Activated CD4-positive, alpha-beta T cell treated with anti-CD3 and anti-CD28 coated beads, Interleukin-2, amount 50 U/mL, for 48 hours (primary cell): ENCODE measurements at places on chromosomes 7 and 10.

DNA sequence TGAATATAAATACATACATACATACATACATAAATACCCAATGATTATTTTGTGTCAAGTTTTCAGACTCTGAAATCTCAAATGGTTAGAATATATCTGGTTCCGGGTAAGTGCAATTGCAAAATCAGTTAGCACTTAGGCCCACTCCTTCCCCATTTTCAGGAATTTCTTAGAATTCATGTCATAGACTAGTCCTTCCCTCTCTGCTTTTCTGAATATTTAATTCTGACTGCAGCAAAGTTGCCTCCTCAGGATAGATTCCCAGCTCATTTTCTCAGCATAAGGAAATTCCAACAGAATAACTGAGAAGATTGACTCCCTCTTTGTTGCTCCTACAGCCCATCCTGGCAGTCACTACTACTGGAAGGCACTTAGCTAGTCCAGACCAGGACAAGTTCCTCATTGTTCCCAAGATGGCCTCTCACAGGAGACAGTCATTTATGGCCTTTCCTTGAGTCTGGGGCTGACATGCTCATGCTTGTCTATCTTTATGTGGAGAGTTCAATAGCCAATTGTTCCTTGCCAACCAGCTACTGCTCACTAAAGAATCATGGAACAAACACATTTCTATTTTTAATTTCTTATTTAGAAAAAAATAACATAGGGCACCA lies 142.9 kb upstream of the ITGB1 start:
- DNase-seq = no peak

DNA sequence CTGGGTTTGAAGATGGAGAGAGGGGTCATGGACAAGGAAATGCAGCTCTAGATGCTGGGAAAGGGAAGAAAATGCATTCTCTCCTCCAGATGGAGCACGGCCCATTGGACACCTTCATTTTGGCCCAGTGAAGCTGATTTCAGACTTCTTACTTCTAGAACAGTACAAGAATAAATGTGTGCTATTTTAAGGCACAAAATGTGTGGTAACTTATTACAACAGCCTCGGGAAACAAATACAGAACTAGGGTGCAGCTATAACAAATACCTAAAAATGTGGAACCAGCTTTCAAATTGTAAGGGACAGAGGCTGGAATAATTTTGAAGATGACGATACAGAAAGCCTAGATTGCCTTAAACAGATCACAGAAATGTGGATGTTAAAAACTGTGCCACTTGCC lies 54.1 kb downstream of the CYTH3 start:
- no peak for DNase-seq

GRCh38 chr10:43073191-43073590 lies 3.7 kb upstream of the RET start:
- DNase-seq = no peak

- no peak for DNase-seq
Measured at GRCh38 chr7:50659329-50659965, 94.2 kb upstream of the DDC start.

DNA sequence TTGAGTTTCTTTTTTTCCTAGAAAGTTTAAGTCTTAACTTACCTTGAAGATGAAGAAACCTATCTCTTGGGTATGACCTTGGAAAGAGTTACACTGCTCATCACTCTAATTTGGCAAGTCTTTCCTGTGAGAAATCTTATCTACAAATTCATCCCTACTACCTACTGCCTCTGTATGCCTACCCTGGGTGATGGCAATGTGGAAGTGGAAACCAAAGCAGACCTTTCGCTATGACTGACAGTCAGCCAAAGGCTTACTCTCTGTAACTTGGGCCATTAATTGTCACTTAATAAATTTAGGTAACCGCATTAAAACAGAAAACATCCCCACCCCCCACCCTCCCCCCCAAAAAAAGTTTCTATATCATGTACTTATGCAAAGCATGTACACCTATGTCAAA lies 103.9 kb downstream of the CNOT4 start:
- DNase-seq = no peak

- no peak for DNase-seq
Measured at GRCh38 chr7:15737601-15738000, 51.1 kb upstream of the MEOX2 start.

DNA sequence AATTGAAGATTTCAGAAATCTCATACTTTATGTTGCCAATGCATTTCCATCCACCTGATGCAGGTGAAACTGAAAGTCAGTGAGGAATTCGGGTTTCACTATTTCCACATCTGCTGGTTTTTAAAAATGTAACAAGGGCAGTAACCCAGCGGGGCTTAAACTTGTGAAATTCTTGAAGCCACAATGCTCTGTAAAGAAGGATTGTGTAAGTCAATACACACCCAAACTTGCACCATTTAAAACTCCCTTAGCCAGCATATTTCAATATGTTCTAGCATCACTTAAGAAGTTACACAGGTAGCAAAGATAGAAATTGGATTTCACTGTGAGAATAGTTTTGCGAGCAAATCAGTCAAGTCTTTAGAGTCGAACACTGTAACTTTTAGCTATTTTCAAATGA lies 386.1 kb downstream of the PLXDC2 start:
- DNase-seq = no peak

DNA sequence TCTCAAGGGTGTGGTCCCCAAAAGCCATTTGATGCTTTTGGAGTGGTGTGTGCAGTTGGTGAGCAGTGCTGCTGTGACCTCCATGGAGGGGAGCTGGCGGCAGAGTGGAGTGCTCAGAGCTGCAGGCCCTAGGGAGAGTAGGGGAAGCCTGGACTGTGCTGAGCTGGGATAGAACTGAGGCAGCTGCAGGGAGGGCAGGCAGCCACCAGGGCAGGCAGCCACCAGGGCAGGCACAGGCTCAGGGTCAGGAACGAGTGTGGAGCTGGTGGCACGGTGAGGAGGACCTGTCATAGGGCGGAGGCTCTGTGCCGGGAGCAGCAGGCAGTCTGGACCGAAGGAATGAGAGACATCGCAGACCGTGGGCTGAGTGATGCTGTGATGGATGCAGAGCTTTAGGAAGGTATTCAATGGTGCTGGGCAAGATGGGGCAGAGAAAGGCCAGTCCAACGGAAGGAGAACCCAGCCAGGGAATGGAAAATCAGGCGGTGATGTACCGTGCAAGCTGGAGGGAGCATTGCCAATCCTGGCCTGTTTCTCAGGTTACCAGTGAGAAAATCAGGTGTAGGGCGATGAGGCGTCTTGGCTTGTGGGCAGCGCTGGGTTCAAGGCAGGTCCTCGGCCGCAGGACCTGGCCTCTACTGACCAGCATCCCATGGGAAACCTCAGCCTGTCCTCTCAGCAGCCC lies 152.6 kb downstream of the CAMK1D start:
- no peak for DNase-seq

GRCh38 chr7:40306596-40306995 lies 171.8 kb downstream of the SUGCT start:
- DNase-seq = no peak

GRCh38 chr7:99029466-99030435 lies 114.2 kb downstream of the SMURF1 start:
- DNase-seq = no peak

- DNase-seq = no peak
Measured at GRCh38 chr10:16653224-16653623, 131.5 kb upstream of the C1QL3 start.

- no peak for DNase-seq
Measured at GRCh38 chr7:44235582-44236332, 35.0 kb downstream of the YKT6 start.

GRCh38 chr7:150361807-150362621 lies 6.6 kb upstream of the REPIN1 start:
- no peak for DNase-seq

DNA sequence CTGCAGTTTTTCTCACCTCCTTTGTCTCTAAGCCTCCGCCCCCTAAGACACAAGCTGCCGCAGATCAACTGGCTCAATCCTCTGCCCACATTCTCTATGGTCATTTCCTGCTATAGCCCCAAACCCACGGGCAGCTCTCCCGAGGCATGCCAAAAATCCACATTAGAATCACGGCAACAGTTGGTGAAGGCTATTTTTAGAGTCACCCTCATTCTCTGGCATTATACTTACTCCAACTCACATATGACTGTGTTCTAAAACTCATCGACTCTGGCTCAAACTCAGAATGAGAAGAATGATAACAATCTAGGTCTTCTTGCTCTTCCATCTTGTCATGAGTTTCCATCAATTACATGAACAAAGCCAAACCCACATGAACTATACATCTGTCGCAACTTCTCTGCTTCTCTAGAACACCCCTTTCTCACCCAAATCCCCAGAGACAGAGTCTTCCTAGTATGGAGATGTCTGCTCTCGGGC lies 10.9 kb upstream of the KIAA1549 start:
- DNase-seq = no peak

DNA sequence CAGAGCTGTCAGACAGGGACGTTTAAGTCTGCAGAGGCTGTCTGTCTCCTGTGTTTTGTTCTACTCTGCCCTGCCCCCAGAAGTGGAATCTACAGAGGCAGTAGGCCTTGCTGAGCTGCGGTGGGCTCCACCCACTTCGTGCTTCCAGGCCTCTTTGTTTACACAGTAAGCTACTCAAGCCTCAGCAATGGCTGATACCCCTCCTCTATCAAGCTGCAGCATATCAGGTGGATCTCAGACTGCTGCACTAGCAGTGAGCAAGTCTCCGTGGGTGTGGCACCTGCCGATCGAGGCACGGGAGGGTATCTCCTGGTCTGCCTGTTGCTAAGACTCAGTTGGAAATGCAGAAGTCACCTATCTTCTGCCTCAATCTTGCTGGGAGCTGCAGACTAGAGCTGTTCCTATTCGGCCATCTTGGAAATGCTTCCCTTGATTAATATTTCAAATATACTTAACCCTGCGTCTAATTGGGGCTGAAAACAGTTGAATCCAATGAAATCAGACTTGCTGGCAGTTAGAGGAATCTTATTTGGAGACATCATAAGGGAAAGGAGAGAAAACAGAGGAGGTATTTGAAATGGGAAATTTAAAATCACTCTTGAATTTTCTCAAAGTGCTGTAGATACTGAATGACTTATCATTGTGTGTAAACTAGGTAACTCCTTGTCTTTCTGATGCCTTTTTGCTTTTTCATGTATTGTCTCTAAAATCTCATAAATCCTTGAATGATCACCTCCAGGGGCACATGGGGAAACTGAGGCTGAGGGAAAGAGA lies 13.8 kb upstream of the CYP3A5 start:
- no peak for DNase-seq

GRCh38 chr10:117830205-117830604 lies 216.5 kb downstream of the RAB11FIP2 start:
- no peak for DNase-seq

DNA sequence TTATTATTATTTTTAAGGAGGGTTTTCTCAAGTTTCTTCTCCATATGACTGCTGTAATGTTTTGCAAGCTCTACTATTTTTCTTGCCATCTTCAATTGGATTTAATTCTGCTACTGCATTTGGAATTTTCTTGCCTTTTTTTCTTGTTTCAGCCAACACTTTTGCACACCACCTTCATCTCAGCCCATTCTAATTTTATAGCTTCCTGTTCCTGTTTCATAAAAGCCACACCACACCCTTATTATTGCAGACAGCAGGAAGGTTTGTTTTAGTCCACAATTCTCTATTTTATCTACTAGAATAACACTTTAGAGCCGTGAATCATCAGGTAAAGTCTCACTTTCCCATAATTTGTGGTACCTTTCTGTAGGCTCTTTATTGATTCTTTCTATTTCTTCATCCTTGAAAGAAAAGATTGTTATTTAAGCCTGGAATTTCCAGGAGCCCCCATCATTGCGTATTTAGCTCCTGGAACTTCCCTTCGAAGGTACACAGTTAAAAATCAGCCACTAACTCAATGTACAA lies 209.3 kb upstream of the TBX20 start:
- DNase-seq = no peak

- DNase-seq = no peak
Measured at GRCh38 chr10:131911451-131911850, 10.6 kb downstream of the PPP2R2D start.

- no peak for DNase-seq
Measured at GRCh38 chr10:6962576-6962975, 382.5 kb upstream of the PRKCQ start.

- DNase-seq = no peak
Measured at GRCh38 chr7:2143450-2143849, 89.3 kb downstream of the MAD1L1 start.

- no peak for DNase-seq
Measured at GRCh38 chr7:117751775-117752174, 121.5 kb downstream of the CTTNBP2 start.

DNA sequence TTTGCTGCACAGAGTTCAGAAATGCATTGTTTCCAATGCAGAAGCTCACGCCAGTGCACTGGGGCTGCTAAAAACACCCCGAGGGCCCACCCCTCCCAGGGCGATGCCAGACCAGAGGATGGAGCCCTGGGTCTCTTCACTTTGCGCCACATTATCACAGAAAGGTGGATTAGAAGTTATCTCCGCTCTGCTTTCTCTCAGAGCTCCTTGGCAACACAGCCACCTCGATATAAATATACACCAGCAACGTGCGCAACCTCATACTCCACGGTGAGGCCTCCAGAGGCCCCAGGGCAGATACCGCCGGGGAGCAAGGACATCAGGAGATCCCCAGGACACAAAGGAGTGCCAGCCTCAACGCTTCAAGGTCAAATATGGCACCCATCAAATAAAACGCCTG lies 121.0 kb upstream of the TBX20 start:
- no peak for DNase-seq

DNA sequence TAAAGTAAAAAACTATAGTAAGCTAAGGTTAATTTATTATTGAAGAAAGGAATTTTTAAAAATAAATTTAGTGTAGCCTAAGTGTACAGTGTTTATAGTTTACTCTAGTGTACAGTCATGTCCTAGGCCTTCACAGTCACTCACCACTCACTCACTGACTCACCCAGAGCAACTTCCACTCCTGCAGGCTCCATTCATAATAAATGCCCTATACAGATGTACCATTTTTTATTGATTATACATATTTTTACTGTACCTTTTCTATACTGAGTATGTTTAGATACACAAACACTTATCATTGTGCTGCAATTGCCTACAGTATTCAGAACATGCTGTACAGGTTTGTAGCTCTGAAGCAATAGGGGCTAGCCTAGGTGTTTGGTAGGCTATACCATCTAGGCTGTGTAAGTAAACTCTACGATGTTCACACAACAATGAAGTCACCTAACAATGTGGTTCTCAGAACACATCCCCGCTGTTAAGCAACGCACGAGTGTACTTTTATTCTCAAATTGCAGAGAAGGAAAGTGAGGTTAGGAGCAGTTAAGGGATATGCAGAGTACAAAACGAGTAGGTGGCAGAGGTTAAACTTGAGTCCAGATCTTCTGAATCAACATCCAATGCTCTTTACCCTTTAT lies 38.9 kb upstream of the PLCE1 start:
- no peak for DNase-seq

DNA sequence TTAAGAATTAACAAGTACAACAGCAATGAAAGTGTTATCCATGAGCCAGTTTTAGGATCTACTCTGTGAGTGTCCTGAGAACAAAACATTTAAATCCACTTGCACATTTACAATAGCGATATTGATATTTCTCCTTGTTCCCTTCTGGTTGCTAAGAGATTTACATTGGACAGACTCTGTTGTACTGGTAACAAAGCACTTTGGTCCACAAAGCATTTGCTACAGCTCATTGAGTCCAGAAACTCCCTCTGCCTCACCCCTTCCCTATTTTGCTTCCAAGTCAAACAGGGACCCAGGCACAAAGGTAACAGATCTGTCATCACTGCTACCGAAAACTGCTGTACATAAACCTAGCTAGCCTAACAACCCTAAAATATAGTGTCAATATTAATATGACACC lies 2.1 kb downstream of the ANK3 start:
- DNase-seq = no peak

GRCh38 chr7:150371131-150371995 lies 2.7 kb downstream of the REPIN1 start:
- no peak for DNase-seq

GRCh38 chr10:131312478-131312836 lies 936 bp upstream of the TCERG1L start:
- peak; percentile 10 for DNase-seq
